ENCODE measurements at places on chromosomes 7 and 10. TPM values are rescaled to one million over a fixed set of nuclear protein-coding genes. Genes with fewer than 3 reads are reported as not detected.

GRCh38 chr7:143433759-143434158 lies 9.5 kb upstream of the TAS2R60 start:
- no peak for DNase-seq

GRCh38 chr7:94249631-94250030 lies 145.1 kb upstream of the COL1A2 start:
- DNase-seq = no peak

GRCh38 chr7:36962367-36962766 lies 238.1 kb upstream of the AOAH start:
- no peak for DNase-seq

- DNase-seq = no peak
Observed at GRCh38 chr7:19290968-19291367, 145.7 kb upstream of the FERD3L start.

DNA sequence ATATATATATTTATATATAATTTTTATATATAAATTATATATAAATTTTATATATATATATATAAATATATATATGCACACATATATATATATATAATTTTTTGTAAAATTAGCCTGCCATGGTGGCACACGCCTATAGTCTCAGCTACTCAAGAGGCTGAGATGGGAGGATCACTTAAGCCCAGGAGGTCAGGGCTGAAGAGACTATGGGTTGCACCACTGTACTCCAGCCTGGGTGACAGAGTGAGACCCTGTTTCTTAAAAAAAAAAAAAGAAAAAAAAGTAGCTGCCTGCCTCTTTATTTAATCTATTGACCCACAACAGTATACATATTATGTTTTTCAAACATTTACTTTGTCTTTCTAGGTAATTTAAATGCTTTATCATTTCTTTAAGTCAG lies 19.2 kb downstream of the BCAP29 start:
- DNase-seq = no peak

DNA sequence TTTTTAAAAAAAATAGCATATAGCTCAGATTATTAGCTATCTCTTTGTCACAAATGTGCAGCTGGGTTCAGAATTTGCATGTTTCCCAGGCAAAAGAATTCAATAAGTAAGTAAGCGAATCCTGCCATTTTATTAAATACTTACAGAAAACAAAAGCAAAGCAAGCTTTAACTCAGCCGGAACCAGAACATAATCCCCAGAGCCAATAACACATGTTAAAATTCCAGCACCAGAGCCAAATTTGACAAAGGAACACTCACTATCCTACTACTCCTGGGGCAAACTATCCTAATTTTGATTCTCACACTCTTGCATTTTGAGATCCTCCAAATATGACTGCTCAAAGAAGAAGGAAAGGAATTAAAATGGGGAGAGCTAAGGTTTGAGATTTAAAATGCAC lies 32.6 kb downstream of the LRRTM3 start:
- DNase-seq = no peak

- no peak for DNase-seq
Observed at GRCh38 chr10:59382831-59383295, 20.5 kb upstream of the FAM13C start.

DNA sequence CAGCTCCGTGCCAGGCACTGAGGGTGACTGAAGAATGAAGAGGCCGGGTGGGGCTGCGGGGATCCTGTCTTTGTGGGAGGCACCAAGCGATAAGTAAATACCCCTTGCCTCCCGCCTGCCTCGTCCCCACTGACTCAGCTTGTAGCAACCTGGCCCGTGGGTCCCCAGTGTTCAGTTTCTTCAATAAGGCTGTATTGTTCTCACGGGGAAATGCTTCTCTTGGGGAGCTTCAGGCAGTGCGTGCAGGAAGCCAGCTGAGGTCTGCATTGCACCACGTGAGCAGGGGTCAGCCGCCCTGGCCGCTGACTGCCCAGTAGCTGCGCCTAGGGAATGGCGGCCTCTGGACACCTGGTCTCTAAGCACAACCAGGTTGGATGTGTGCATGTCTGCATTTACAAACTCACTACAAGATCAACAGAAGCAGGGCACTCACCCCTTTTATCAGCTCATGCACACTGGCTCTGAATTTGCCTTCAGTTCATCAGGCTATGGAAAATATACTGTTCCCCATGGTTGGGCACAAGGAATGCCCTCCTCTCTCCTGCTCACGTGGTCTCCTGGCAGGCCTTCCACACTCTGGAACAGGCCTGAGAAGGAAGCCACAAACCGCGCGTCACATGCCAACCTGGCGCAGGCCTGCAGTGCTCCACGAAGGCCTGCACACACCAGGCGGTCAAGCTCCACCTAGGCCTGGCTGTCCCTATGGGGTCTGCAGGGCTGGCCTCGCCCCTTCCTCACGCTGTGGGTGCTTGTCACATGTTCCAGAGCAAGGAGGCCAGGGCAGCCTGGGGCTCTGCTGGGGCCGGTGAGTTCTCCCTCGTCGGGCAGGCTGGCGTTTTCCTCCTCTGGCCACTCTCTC lies 135.7 kb upstream of the RNF32 start:
- DNase-seq = no peak

DNA sequence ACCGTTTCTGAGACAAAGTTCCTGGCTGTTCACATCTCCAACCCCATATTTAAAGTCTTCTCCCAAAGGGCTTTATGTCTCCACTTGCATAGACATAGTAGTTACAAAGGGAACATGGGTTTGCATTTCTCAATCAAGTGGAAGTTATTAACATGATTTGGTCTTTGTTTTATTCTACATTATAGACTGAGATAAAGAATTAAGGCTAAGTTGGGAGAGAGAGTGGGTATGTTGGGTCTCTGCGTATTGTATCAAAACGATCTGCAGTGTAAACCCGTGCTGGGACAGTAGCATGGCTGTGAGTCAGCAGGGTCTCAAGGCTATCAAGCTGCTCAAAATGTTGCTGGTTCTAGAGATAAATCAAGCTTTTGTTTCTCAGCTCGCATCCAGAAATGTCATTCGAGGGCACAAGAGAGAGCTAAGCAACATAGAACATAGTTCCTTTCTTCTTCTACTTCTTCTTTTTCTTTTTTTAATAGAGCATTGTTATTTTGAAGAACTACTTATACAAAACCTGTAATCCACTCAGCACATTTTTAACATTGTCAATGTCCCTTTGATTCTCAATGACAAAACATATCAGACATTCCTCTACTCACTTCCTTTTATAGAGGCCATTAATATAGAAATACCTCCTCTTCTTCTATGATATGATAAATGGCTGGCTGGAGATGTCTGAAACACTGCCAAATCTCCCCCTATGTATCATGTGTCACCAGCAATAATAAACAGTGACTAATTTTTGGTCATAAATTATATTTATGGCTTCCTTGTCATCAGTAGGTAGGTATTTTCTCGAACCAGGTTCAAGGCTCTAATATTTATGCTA lies 34.5 kb upstream of the RHOBTB1 start:
- DNase-seq = no peak

- no peak for DNase-seq
Observed at GRCh38 chr10:62196528-62196927, 72.1 kb downstream of the RTKN2 start.

DNA sequence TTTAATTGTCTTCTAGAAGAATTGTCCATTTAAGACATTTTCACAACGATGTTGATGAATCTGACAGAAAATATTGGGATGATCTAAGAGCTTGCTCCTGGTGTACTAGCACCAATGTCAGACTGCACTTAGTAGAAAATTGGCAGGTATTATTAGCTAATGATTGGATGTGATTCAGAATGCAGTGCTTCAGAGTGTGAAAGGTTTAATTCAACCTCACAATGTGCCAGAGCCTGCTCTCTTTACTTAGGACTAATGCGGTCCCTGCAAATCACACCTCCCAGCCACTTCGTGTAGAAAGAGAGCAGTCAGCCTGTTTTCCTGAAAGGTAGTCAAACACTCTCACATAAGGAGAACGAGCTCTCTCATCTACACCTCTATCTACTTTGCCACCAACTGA lies 197.5 kb downstream of the ZNF438 start:
- no peak for DNase-seq

- DNase-seq = no peak
Observed at GRCh38 chr10:112082120-112082519, 101.4 kb downstream of the GPAM start.

GRCh38 chr10:135601-136464 lies 578 bp downstream of the ZMYND11 start:
- peak; percentile 87 for DNase-seq

The PGAM2 gene
- total RNA-seq = 0.71 TPM

The RBP3 gene
- total RNA-seq = not detected

The KCNIP2 gene
- 3.3 TPM for total RNA-seq

The FRG2B gene
- not detected for total RNA-seq

The SHLD2 gene
- 19.1 TPM for total RNA-seq

The TMEM196 gene
- total RNA-seq = 0.14 TPM

The CNTNAP2 gene
- 2.4 TPM for total RNA-seq

The EPO gene
- total RNA-seq = not detected

Data from sigmoid colon (tissue), 7 donors.